Stimulated activated CD4-positive, alpha-beta T cell treated with anti-CD3 and anti-CD28 coated beads, Interleukin-1b, Interleukin-23, amount 100 ng/mL, for 48 hours (primary cell): ENCODE measurements at places on chromosomes 6 and 20.

DNA sequence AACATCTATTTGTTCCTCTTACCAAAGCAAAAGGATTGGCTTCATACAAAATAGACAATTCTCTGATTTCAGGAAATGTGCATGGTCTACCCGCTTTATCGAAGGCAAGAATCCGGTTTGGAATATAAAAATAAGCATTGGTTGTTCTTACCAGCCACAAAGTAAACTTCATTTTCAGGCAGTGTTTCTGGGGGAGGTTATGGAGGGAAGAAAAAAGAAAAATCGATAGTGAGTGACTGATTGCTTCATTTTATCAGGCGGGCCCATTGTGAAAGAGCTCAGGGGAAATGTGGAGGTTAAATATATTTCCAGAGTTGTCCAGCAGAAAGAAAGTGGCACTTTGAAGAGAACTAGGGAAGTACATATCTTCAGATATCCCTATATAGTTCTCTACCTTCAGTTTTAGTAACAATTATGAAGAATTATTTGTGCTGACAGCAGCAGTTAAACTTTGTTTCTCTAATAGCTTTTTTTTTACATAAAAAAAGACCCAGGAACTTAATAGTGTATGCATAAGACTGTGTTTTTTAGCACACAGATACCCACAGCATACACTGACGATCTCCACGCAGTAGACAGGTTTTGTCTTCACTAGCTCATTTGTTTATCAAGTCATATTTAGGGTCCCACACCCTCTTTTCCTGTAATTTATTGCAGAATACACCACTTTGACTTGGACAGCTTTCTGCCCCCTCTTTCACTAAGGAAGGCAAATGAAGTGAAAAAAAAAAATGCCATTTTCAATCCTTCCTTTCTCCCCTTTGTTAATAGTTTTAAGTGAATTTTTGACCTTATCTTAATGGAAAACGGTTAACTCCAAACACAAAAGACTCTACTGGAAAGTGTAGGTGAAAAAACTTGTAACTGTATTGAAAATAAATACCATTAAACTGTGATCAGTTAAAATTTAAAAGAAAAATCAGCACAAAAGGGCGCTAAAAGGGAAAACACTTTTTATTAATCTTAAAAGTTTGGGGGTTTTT is 2.9 kb downstream of the POU3F2 start:
- no peak for DNase-seq

DNA sequence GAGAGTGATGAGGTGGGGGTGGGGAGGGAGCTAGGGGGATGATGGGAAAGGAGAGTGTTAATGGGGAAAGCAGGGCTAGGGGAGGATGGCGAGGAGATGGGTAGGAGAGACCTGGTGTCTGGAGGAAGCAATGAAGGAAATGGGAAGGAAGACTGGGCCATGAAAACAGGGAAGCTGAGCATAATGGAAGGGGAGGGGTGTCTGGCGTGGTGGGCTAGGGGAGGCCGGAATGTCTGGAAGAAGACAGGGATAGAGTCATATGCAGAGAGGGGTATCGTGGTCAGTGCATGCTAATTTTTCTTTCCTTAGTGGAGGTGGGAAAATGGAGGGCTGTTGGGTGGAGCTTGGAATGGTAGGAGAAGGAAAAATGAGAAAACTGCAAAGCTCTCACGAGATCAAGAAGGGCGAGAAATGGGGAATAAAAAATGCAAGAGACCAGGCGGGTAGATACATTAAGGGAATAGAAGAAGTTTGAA is 423 bp downstream of the KLHDC3 start:
- DNase-seq = no peak

DNA sequence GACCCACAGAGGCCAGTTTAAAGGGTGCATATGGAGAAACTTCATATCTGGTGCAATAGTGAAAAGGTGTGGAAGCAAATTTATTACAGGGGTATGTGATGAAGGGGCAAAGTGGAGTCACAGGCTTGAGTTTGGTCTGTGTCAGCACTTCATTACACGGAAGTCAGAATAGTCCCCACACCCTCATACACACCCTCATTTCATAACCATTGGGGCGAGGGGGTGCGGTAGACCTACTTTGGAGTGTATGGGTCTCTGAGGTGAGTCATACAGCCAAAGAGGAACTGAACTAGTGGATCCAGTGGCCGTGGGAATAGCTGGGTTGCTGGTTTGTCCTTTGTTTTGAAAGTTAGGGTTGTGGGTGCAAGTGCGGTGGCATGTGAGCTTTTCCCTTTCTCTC is 3.3 kb downstream of the TM9SF4 start:
- DNase-seq = peak; percentile 20

GRCh38 chr6:73285674-73286283 is 22.8 kb upstream of the KHDC1 start:
- no peak for DNase-seq

DNA sequence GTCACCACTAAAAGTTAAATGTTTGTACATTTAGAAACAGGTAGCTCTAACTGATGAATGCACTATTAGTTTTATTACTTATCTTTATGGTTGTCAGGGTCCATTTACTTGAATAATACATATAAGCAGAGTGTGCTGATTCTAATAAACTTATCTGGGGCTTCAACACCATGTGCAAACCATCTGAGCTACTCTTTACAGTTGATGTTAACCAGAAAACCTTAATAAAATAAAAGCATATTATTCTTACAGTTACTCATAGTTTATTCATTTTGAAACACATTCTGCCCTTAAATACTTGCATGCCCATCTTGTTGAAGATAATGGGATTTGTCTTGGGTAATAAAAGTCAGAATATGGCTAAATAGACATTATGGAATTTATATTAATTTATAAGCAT is 1042.2 kb downstream of the EPHA7 start:
- DNase-seq = no peak

DNA sequence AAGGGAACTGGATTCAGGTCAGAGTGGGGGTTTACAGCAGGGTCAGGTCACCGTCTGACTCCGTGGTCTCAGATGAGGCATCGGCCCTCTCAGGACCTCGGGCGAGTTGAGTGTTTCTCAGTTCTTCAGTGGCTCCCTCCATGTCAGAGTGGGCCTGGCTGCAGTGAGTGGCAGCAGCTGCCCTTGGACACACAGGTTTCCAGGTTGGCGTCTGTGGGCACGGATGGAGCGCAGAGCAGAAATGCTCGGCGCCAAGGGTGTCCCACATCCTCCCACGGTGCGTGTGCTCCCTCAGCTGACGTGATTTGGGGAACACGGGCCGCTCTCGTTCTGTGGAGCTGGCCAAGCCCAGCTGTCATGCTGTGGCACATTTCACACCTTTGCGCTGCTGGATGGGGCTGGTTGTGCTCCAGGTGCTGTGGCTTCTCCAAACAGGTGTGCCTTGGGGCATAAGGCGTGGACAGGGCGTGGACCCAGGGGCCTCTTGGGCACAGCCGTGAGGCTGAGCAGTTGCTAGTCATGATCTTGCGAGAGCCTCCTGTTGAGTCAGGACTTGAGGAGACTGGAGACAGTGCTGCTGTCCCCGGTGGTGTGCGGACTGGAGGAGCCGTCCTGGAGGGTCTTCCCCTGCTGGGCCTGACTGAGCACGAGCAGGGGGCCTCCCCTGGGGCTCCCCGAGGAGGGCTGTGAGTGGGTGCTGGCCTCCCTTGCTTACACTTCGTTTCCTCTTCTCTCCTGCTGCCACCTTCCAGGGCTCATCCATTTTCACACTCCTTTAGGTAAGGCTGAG is 9.5 kb upstream of the DNAJC5 start:
- DNase-seq = no peak

GRCh38 chr6:46015119-46015968 is at the start of gene CLIC5:
CLIC5 (minus strand) TSS chr6:46015860; CDS start chr6:46015542, 318 bp downstream.
- peak; percentile 12 for DNase-seq

- DNase-seq = peak; percentile 36
These were observed 2.9 kb upstream of the HIVEP2 start for GRCh38 chr6:142947714-142948480.

DNA sequence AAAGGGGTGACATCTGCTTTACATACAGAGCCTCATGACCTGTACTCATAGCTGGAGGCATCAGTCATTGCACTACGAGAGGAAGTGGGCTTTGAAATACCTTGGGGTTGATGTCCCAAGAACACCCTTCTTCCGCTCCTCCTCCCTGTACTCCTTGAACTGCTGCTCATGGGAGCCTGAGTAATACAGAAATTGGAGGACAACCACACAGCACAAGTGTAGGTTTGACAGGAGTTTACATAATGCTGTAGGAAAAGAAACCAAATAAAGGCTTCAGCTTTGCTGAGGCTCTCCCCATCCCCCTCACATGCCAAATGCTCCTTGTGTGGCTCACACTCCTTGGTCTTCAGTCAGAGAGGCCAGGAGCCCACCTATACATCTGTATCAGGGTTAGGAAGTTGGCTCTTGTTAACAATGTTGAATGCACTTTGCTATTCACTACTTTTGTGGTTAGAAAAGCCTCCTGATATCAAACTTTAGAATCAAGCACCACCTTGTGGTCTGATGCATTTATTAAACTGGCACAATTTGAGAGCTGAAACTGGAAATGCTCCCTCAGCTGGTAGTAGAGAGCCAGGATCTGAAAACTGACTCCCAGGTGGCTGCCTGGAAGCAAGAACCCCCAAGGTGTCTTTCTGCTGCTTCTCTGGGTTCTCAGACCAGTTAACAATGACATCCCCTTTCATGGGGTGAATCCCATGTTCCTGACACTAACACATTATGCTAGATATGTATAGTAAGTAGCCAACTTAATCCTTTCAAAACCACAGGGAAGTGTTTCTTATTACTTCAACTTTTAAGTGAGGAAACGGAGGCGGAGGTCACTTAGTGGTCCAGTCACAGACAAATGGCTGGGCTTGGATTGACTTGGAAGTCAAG is 56.2 kb upstream of the EDN1 start:
- peak; percentile 54 for DNase-seq

GRCh38 chr20:48722737-48723191 is 105.0 kb downstream of the PREX1 start:
- no peak for DNase-seq

DNA sequence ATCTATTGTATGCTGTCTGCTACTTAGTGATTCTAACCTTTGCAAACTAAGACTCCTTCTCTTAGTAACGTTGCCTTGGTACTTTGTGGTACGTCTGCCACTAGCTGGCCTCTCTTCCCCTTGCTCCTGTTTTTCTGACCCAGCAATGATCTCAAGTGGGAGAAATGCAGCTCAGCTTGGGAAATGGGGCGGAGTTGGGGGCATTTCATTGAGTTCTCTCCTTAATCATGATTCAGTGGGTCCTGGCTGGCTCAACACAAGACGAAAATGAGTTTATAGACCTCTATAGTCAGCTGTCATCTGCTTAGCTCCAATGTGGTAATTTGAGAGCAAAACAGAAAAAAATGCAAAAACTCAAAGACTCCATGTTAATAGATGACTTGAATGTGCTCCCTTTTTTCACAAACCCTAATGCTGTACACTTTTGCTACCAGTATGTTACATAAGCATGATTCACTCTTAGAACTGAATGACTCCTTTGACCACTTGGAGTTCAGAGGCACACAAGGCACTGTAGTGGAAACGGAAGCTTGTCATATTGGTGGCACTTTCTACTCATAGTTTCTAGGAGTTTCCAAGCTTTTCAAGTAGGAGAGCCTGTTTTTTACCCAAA is 55.3 kb upstream of the SOX4 start:
- no peak for DNase-seq

- peak; percentile 95 for DNase-seq
These were observed 26.8 kb downstream of the HLA-E start for GRCh38 chr6:30515944-30516753.

DNA sequence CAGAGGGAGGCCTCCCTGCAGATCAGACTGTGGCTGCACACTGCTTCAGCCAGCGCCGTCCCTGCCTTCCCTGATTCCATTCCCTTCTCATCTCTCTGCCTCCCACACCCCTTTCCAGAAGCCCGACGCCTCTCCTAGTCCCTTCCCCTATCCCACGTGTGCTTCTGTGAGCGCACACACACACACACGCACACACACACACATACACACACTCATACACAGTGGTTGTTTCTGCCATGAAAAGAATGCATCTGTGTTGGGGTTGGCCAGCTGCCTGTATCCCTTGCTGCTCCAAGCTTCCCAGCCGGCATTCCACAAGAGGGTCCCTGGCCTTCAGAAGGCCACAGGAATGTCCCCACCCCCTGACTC is 51.7 kb downstream of the MOCS1 start:
- DNase-seq = no peak

GRCh38 chr6:27237089-27237803 is 10.3 kb upstream of the PRSS16 start:
- peak; percentile 69 for DNase-seq

- no peak for DNase-seq
These were observed 28.3 kb upstream of the TLDC2 start for GRCh38 chr20:36847710-36848040.

DNA sequence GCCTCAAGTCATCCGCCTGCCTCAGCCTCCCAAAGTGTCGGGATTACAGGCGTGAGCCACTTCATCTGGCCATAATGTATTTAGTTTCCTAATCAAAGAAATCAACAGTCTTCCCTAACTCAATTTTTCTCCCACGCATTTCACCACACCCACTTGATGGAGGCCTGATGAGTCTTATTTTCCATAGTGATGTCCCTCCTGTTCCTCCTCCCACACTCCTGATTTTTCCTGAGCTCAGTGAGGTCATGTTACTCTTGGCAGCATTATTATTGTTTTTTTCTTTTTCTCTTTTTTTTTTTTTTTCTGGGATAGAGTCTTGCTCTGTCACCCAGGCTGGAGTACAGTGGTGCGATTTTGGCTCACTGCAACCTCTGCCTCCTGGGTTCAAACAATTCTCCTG is 8.9 kb downstream of the ABRACL start:
- DNase-seq = no peak

DNA sequence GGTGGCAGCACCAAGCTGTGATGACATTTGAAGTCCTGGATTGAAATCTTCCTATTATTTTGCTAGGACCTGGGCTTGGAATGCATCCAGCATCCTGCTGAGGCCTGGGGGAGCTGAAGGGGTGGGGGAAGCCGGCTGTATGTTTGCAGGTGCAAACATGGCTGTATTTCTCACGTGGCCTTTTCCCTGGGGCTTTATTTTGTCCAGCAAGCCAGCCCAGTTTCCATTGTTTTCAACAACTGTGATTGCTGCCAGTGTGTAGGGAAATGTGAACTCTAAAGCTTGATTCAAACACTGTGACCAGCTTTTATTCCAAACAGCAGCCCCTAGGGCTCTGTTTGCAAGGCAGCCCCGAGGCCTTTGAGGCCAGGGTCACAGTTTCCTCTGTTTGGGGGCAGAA is 683.0 kb downstream of the DHX35 start:
- no peak for DNase-seq

DNA sequence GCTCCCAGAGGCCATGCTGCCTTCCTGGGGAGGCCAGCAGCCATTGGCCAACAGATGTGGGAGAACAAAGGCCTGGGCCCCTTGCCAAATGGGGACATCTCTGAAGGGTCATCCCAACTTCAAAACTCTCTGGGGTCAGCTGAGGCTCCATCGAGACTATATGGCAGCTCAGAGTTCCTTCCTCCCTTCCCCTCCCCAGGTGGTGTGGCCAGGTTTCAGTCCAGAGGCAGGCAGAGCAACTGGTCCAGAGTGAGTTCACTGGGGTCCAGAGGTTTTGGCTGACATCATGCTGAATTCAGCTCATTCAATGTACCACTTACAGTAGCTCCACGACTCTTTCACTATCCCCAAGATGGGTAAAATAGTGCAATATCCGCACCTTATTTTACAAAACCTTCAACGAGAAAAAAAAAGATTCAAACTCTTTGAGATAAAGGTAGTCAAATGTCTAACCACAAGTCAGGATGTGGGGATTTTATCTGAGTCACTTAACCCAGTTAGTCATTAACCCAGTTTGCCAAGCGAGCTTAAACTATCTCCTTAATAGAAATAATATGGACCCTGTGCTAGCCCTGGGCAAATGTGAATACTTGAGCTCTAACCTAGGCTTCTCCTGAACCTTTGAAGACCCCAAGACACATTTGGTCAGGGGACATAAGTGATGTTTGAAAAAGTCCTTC is 108.4 kb upstream of the PLEKHG1 start:
- DNase-seq = no peak
